ENCODE measurements at places on chromosomes 3 and 15. TPM values are rescaled to one million over a fixed set of nuclear protein-coding genes. Genes with fewer than 3 reads are reported as not detected.

The SLC22A13 gene
- 0.28 TPM for total RNA-seq

The SCN5A gene
- total RNA-seq, result 0.37 TPM

The GOLGA6D gene
- not detected for total RNA-seq

The ZSCAN29 gene
- total RNA-seq, result 21.1 TPM

The ZNF592 gene
- 3.1 TPM for total RNA-seq

The RLBP1 gene
- not detected for total RNA-seq

The ANKUB1 gene
- not detected for total RNA-seq

The RPSA gene
- total RNA-seq, result 2,248 TPM

The SLC51A gene
- not detected for total RNA-seq

The FRMD4B gene
- total RNA-seq, result 0.14 TPM

The NCBP2 gene
- 59.9 TPM for total RNA-seq

Measured in smooth muscle cell of bladder (primary cell).